ENCODE measurements at places on chromosomes 2 and 18.

- no peak for DNase-seq
These were observed 8.3 kb downstream of the NEU4 start for GRCh38 chr2:241817126-241817820.

DNA sequence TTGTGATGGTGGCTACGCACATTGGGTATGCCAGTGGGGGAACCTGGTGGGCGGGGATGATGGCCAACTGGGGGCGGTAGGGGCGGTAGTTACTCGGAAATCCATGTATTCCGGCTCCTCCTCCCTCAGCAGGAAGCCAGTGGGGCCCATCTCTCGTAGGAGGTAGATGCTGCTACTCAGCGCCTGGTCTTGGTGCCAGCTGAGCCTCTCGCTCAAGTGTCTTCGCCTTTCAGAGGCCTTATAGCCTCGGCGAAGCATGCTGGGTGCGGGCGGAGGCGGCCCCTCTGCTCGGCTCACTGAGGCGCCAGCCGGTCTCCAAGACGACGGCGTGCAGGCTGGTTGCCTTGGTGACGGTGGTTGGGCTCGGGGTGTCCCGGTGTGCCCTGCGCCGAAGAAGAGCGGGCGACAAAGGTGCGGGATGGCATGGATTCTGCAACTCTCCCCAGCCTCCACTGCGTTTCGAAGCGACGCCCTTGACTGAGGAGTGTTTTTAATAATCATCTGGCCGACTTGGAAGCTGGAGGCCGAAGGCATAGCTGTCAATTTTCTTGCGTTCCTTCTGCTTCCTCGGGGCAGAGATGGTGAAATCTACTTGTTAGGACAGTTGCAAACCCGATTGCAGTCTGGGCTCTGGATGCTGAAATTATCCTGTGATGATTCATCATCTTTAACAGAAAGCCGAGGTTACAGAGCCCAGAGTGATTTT, at the start of gene ZSWIM2:
ZSWIM2 (minus strand) TSS at position 298 of the 706 bp plus-strand sequence; CDS start at position 258, 40 bp downstream.
- DNase-seq: no peak

DNA sequence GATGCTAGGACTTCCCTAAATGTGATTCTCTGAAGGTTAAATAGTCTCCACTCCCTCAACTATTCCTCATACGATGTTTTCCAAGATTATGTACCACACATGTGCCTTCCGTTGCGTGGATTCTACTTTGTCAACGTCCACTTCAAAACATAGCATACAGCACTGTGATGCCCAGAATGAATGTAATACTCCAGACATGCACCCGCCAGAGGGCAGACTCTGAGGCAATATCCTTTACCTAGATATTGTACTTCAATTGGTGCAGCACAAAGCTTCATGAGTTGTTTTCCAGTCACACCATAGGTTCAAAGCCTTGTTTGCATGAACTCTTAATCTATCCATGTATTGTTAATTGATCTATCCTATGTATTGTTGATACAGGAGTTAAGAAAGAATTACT, 201.0 kb upstream of the NABP1 start:
- DNase-seq: no peak

- DNase-seq: no peak
These were observed 148.5 kb upstream of the CBLN2 start for GRCh38 chr18:72692595-72692994.

DNA sequence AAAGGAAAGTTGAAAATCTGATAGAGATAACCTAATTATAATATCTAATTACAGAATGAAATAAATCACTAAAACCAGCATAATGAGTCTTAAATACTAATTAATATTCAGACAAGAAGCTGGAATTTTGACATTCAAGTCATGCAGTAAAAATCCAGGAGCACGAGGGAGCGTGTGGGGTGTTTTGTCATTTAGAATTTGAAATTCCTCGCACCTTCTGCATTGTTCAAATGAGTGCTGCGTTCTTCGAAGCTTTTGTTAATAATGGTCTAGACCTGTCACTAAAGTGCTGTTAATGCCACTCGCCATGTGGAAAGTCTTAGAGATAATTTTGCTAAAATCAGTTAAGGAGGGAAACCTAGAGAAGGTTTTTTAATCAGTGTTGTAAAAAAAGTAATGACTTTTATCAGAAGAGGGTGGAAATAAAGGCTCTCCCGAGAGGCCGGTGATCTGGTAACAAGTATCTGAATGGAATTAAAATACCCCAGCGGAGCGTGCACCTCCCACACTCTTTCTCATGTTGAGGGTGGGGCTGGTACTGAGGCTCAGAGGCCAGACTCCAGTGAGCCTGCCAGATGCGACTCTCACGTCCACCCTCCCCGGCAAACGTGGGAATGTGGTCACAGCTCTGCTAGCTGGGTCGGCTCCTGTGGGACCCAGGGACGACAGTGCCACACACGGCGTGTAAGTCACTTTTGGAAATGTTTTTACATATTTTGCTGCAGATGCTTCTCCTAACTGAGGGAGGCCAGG, 69.4 kb upstream of the MYT1L start:
- no peak for DNase-seq
